Right ventricle myocardium inferior (tissue), 1 donor: ENCODE measurements at places on chromosomes 1 and 21.

GRCh38 chr1:245650441-245650960 lies 495.7 kb downstream of the KIF26B start:
- DNase-seq = no peak

DNA sequence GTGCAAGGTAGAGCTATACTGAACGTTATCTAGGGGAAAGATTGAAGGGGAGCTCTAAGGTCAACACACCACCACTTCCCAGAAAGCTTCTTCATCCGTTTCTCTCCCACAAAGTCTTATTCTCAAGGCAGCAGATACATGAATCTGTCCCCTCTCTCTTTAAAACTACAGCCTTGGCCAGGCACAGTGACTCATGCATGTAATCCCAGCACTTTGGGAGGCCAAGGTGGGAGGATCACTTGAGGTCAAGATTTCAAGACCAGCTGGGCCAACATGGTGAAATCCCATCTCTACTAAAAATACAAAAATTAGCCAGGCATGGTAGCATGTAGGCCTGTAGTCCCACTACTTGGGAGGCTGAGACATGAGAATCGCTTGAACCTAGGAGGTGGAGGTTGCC lies 8.1 kb downstream of the CYP4X1 start:
- DNase-seq = no peak

GRCh38 chr1:62210960-62211359 lies 16.3 kb downstream of the L1TD1 start:
- no peak for DNase-seq

DNA sequence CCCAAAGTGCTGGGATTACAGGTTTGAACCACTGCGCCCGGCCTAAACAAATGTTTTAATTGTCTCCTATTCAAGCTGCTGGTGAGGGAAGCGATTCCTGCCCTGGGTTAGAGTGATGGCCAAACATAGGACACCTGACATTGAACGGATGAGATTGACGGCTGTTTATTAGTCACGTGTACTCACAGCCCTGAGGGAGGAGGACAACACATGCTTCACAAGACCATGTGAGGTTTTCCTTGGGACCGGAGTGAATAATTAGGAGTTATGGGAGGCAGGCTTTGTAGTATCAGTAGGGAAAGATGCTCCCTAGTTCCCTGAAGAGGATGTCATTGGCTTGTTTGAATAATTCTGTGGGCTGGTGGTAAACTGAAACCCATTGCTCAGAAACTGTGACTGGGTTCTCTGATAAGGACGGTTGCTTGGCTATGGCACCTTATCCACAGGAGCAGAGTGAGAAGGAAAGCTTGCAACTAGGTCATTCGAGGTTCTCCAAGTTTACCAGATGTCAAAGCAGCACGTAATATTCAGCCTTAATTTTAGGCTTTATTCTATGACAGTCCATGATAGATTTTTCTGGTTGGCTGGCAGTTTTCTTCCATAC lies 245.8 kb downstream of the PLA2G4A start:
- DNase-seq = no peak

DNA sequence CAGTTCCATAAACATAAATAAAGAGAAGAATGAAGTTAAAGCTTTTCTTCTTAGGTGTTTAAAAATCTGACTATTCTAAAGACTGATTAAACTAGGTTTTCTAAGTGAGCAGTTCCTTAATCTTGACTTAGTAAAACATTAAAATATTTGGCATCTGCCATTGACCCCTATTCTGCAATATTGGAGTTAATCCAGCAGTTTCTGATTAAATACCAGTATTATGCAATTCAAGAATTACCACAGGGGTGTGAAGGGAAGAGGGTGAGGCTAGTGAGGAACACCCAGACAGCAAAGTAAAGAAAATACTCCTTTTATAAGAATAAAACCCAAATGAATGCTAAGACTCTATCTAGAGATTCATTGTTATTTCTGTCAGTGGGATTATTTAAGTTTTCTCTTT lies 40.9 kb downstream of the CLIC4 start:
- DNase-seq = no peak

GRCh38 chr1:106458866-106459265 lies 597.6 kb upstream of the PRMT6 start:
- no peak for DNase-seq

GRCh38 chr1:14403961-14404645 lies 194.4 kb upstream of the KAZN start:
- no peak for DNase-seq

DNA sequence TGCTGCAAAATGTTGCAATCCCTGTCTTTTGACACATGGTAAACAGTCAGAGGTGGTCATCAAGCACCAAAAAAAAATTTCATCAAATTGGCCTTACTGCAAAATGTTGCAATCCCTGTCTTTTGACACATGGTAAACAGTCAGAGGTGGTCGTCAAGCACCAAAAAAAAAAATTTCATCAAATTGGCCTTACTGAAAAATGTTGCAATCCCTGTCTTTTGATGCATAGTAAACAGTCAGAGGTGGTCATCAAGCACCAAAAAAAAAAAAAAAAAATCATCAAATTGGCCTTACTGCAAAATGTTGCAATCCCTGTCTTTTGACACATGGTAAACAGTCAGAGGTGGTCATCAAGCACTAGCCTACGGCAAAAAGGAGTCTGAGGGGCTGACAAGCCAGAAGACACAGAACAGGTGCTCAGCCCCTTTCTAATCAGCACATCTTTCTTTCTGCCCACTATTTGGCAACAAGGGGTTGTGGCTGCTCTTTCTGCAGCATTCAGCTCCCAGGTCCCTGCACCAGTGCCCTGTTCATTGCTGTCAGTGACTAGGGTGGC lies 223.8 kb downstream of the KCNH1 start:
- DNase-seq = no peak

- DNase-seq = no peak
Measured at GRCh38 chr21:28893687-28894086, 99.0 kb downstream of the LTN1 start.

- DNase-seq = no peak
Measured at GRCh38 chr1:200739702-200740570, 1.2 kb downstream of the CAMSAP2 start.

DNA sequence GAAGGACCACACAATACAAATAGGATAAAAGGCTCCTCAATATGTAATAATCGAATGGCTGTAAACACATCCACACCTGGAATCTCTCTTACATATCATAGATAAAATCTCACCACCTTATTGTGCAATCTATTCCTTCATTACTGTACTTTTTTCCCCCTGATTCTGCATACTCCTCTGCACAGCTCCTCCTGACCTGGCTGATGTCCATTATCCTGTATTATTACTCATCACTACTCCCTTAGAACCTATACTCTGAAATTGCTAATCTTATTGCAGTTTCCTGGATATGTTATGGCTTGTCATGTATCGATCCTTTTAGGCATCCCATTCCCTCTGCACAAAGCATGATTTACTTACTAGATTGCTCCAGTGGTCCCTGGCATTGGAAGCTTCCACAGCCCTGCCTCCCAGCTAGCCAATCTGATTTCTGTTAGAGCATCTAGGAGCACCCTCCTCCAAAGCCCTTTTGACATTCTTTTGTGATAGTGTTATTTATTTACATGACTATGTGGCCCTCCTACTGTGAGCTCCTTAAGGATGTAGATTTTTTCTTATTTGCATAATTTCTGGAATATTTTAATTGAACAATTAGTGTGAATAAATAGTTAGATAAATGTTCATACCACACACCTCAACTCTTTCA lies 24.2 kb upstream of the PHGDH start:
- no peak for DNase-seq

DNA sequence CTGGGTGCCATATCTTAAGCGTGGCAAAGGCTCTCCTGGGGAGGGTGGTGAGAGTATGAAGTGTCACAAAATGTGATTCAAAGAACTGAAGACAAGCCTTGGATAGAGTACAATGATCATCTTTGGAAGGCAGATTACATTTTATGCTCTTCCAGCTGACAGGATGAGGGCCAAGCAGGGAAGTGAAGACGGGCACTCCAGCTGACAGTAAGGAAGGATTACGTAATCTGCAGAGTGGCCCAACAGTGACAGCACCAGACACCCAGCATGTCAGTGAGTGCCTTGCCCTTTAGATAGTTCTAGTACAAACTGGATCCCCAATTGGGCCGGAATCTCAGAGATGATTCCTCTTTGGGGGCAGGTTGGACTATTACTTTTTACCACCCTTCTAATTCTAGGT lies 52.7 kb downstream of the UBE2T start:
- no peak for DNase-seq

DNA sequence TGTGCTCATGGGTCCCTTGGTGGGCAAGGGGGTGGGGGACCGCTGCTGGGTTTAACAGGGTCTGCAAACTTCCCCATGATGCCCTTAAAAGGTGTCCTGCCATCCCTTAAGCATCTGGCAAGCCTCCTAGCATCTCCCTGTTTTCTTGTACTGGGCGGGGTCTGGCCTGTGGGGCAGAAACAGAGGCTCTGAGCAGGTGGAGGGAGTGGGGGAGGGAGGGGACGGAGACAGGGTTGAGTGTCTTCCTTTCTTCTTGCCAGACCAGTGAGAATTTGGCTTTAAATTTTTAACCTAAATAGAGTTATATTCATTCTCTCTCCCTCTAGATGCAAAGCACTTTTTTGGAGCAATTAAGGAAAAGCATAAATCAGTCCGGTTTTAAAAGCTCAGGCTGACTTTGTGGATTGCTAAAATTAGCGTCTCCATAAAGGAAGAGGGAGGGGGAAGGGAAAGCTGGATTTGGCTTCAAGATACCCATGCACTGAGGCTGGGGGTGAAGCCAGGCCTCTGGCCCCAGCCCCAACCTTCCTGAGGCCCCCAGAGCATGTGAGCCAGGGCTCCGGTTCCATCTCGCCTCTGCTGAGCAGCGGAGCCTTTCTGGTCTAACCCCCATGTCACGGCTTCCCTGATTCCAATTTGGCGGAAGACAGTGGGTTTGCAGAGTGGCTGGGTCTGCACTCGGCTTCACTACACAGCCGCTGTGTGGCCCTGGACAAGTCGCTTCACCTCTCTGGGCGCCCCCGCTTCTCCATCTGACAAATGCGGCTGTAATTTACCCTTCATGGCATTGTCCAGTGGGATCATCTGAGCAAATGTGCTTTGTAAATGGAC lies 25.3 kb downstream of the IGSF21 start:
- DNase-seq = no peak

DNA sequence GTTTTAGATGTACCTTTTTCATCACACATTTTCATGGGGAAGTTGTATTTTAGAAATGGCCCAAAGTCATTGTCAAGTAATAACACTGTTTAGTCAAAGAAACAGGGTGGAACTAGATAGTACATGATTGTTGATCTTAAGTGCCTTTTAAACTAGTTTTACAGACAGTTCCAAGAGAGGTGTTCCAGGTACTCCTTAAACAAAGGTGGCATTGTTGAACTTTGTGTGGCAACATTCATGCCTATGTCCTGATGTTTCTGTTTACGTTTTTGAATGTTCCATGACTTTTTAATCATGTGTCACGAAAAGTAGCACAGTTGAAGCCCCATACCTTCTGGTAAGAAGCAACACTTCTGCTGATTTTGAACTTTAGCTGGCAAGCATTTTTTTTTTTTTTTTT lies 9.1 kb upstream of the SH3D21 start:
- DNase-seq = no peak

- DNase-seq = no peak
Measured at GRCh38 chr1:78145105-78145580, 99.4 kb downstream of the GIPC2 start.

- no peak for DNase-seq
Measured at GRCh38 chr1:3405491-3405890, 49.0 kb upstream of the ARHGEF16 start.

DNA sequence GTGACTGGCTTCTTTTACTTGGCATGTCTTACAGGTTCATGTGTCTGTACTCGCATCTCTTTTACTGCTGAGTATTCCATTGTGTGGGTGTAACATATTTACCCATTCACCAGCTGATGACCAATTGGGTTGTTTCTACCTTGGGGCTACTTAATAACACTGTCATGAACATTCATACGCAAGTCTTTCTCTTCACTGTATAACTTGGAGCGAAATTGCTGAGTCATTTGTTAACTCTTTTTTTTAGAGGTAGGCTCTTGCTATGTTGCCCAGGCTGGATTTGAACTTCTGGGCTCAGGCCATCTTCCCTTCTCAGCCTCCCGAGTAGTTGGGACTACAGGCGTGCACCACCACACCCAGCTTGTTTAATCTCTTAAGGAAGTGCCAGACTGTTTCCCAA lies 6.5 kb downstream of the PYCR2 start:
- no peak for DNase-seq

GRCh38 chr21:17786071-17786850 lies 32.9 kb downstream of the C21orf91 start:
- no peak for DNase-seq

DNA sequence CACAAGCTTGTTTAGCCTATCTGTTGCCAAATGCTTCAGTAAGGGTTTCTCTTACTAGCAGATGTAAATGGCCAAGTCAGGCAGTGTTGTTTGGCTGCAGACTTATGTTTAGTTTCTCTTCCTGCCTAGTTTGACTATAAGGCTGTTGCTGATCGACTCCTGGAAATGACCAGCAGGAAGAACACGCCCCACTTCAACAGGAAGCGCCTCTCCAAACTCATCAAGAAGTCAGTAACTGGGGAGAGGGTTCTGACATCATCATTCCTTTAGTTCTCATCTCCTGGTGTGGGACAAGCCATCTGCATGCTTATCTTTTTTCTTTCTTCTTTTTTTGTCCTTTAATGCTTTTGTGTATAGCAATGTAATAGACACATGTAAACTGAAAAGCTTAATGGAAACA lies 25.1 kb downstream of the RRP1B start:
- no peak for DNase-seq

- DNase-seq = no peak
Measured at GRCh38 chr1:190658907-190659306, 181.2 kb upstream of the BRINP3 start.

DNA sequence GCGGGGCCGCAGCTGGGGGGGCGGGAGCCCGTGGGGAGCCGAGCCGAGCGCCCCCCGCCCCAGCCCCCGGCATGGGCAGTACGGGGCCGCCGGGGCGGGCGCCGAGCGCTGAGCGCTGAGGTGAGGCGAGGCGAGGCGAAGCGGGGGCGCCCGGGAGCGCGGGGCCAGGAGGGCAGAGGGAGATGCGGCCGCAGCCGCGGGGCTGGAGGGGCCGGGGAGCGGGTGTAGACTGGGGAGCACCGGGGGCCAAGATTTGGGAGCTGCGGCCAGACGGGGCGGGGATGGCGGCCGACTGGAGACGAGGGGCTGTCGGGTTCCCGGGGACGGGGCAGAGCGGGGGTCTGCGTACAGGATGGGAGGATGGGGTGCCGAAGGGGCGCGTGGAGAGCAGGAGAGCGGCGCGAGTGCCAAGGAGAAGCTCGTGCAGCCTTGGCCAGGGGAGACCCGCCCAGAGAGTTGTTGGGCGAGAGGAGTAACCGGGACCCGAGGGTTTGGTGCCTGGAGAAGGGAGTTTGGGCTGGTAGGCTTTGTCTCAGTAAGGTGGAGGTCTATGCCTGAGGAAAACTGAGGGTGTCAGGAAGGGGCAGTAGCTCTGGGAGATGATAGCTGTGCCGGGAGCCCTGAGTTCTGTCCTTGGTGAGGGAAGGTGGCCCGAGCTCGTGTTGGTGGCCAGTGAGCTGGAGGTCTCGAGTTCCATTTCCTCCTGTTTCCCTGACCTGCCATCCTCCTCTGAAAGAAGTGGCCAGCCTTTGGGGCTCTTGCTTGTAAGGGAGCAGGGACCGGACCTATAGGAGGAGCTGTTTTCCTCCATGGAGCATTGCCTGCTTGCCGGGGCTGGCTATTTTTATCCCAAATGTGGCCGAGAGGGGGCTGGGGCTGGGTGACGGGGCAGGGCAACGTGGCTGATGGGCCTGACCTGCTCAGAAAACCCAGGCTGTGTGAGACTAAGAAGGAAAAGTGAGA lies 539 bp downstream of the ATP8B2 start:
- no peak for DNase-seq
